Activated T-cell treated with anti-CD3 and anti-CD28 coated beads, Interleukin-2, amount 50 U/mL, for 72 hours (primary cell): ENCODE measurements at places on chromosomes 7 and 10.

DNA sequence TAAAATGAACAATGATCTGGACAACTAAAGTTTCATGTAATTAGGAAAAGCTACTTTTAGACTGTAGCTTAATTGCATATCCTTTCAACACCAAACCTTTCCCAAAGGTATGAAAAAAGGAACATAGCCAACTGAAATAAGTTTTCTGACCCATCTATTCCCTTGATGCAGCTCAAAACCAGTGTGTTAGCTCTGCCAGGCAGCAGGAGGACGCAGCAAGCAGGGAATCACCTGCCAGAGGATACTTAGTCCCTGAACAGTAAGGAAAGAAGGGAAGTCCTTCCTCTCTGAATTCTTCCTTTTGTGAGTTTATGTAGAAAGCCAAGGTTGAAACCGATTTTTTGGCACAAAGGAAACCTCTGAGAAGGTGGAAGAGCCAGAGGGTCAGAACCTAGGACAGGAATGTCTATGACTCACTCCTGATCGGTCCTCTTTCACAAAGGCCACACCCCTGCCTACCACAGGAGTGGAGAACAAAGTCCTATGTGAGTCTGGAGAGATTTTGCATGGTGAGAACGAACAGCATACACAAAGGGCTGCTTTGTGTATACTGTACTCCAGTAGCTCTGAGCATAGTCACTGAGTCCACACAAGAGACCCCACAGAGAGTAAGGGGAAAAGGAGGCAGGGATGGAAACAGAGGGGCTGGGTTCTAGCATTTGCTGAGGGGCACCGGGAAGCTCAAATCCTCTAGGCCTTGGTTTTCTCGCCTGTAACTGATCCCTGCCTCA, 68.8 kb upstream of the GSDME start:
- DNase-seq: peak; percentile 6

DNA sequence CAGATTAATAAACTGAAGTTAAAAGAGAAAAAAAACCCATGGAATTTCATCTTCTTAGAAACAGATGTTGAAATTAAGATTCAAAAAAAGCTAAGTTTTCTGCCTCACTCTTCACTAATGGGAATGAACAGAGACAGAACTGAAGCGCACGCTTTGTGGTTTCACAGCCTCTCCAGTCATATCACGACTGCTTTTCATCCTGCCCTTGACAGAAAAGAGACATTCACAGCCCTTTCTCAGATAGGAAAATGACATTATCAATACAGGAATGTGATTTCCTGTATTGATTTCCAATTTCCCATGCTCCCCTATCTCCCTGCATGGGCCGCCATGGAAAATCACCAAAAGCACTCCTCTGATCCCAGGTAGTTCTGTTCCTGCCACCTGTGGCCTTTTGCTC, 108.2 kb downstream of the PFKFB3 start:
- no peak for DNase-seq

GRCh38 chr10:58773944-58774343, 261.3 kb downstream of the BICC1 start:
- DNase-seq: no peak

- no peak for DNase-seq
Measured at GRCh38 chr10:107450056-107450455, 285.6 kb upstream of the SORCS1 start.

DNA sequence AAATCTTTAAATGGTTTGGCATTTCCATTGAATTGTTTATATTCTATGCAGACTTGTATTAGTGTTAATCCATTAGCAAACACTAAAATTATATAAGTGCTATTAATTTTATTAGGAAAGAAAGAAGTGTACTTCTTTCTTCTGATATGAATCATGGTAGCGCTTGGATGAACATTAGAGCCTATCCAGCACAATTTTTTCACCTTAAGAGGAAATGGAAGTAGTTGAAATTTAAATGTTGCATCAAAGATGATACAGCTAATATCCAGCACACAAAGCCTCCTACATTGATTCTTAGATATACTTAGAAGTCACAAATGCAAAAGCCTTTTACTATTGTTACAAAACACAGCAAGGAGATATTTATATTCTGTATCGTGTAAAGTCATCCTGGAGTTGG, 174.5 kb downstream of the AHR start:
- DNase-seq: no peak

DNA sequence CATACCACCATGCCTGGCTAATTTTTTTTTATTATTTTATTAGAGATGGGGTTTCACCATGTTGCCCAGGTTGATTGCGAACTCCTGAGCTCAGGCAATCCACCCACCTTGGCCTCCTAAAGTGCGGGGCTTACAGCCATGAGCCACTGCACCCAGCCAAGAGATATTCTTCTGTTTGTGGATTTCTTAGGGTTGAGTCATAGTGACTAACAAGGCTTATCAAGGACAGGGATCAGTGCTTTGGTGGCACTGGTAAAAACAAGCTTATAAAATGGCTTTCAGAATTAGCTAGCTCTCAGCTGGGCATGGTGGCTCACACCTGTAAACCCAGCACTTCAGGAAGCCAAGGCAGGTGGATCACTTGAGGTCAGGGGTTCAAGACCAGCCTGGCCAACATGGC, 122.4 kb downstream of the ZNF248 start:
- peak; percentile 6 for DNase-seq

- no peak for DNase-seq
Measured at GRCh38 chr7:77954773-77955555, 156.4 kb downstream of the PHTF2 start.

DNA sequence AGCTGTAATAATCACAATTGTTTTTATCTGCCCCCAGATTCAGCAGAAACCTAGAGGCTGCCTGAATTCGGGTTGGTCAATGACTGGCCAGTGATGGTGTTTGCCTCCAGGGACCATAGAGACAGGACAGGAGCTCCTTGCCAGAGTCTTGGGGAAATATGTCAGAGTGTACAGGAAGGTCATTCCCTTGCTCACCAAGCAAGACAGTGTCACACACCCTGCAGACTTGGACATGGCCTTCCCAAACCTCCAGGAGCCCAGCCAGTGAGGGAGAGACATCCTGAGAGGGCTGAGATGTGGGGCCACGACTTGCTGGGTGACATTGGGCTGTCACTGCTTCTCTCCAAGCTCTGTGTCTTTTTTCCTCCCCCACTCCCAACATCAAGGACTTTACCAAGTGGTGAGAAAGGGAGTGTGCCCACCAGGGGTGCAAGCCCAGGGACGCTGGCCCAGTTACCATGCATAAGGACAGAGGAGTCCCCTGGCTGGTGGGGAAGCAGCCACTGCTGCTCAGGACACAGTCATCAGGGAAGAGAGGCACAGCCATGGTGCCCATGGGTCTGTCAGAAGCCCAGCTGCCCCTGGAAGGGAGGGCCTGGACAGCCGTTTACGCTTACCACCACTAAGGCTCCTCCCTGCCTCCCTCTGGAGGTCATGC, 25.3 kb upstream of the C10orf53 start:
- no peak for DNase-seq

DNA sequence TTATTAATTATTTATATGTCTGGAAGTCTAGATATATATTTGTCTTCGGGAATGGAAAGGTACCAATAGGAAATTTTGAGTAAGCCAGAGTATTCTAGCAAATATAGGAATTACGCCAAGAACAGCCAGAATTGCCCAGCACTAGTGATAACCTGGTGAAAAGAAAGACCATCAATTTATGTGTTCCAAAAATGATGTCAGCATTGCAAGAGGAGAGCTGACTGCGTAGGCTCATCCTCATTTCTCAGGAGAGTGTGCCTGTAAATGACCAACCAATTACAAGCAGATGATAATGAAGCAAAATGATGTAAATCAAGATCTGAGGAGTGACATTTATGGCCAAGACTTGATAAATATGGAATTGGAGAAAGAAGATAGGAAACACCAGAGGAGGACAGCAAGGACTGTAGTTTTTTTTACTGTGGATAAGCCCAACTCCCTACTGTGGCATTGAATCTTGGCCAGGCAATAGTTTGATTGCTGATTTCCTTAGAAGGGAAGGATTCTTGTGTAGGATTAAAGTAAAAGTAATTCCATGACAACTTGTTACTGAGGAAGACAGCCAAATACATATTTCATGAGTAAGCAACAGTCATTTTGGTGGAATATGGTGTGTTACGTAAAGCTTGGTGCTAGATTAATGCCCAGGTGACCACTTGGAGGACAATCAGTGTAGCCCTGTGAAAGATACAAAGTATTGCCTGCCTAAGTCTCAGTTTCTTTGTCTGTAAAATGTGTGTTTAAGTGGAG, 590.8 kb downstream of the AUTS2 start:
- no peak for DNase-seq

- DNase-seq: no peak
Measured at GRCh38 chr10:22669163-22669711, 45.1 kb downstream of the PIP4K2A start.

- no peak for DNase-seq
Measured at GRCh38 chr7:45597286-45597984, 23.3 kb downstream of the ADCY1 start.

- DNase-seq: peak; percentile 49
Measured at GRCh38 chr10:3043512-3044368, 23.6 kb upstream of the PFKP start.

- no peak for DNase-seq
Measured at GRCh38 chr7:113891031-113891350, 27.8 kb downstream of the PPP1R3A start.

DNA sequence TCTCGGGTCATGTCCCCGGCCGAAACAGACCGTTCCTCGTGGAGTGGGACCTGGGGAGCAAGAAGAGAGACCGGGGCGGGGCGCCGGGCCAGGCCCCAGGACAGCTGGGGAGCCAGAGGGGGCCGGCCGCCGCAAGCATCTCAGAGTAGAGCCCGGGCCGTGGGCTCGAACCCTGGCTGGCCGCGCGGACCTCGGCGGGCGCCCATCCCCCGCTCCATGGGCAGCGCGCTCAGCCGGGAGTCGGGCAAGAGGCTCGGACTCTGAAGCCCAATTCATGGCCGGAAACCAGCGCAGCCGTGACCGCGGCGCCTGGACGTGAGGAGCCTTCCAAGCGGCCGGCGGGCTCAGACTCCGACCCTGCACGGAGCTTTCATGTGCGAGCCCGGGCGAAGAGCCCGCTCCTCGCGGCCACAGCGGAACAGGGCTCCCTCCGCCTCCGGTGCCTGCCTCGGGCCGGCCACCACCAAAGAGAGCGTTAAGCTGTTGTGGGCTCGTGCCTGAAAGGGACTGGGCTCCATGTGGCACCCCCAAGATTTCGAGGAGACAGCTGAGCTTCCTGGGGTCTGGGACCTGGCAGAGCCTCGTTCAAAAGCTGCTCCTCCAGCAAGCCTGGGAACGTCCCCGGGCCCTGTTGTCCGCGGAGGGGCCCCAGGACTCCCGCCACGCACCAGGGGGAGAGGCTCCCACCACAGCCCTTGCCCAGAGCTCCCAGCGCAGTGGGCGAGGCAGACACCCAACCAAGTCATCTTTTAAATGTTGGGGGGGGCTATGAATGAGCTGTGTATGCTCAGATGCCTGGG, 757 bp upstream of the GRID1 start:
- DNase-seq: no peak

DNA sequence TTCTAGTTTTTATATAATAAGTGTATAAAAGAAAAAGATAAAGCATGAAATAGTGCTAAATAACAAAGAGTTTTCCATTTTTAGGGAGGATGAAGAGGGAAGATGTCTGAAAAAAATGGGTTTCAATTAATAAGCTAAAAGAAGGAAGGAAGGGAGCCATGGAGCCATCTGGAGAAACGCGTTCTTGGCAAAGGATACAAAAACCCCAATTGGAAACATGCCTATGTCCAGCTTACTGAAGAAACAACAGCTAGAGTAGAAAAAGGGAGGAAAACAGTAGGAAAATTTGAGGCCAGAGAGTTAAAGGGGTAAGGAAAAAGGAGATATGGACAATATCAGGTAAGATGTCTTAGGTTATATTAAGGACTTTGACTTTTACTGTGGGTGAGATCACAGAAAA, 416.2 kb upstream of the GHITM start:
- DNase-seq: no peak

DNA sequence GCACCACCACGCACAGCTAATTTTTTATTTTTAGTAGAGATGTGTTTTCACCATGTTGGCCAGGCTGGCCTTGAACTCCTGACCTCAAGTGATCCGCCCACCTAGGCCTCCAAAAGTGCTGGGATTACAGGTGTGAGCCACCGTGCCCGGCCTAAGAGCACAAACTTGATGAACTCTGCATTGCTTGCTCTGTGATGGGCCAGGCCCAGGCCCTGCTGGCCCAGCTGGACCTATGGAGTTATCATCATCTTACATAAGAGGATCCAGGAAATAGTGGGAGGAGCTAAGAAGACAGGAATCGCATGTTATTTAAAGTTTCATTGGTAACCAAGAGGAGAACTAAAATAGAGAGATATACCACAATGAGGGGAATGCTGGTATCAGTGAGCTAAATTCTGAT, 86.9 kb downstream of the DAGLB start:
- DNase-seq: no peak

DNA sequence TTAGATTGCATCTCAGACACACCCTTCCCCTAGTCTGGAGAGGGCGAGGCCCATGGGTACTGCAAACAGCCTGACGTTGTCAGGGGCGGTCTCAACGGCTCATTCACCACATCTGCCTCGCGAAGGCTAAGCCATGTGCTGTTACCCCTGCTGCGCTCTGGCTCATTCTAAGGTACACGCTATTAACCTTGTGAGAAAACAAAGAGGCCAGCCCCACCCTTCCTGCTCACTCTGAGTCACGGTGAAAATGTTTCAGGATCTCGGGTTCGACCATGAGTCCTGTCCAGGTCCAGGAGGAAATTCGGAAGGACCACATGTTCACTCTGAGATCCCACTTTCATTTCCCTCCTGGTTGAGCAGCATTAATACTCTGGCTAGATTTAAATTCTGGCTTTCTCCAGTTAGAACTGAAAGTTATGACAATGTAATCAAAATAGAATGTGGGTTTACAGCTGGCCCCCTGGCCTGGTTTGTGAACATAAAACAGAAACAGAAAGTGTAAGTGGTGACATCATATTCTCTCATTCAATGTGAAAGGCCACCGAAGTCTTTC, 55.2 kb downstream of the EGFR start:
- DNase-seq: peak; percentile 10

- DNase-seq: no peak
Measured at GRCh38 chr7:71535616-71536015, 403.7 kb downstream of the GALNT17 start.

- DNase-seq: no peak
Measured at GRCh38 chr7:85184599-85185423, 2.0 kb downstream of the SEMA3D start.

DNA sequence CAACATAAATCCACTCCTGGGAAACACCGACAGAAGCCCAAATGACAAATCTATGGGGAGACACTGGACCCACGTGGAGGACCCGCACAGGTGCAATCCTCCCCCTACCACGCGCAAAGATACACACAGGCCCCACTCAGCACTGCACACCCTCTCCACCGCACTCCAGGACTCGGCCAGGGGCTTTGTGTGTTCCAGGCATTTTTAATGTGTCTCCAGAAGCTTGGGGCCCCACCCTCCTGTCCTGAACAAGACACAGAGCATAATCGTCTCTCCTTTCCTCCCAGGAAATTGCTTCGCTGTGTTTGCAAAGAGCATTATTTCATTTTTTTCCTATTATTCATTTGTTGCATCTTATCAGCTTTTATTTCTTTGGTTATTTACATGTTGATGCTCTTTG, 82.8 kb downstream of the GLI3 start:
- no peak for DNase-seq

- DNase-seq: no peak
Measured at GRCh38 chr10:29256586-29256985, 32.3 kb upstream of the LYZL1 start.

- DNase-seq: no peak
Measured at GRCh38 chr7:17109020-17109419, 189.4 kb upstream of the AHR start.
